Activated naive CD4-positive, alpha-beta T cell treated with Interleukin-2 at 50 U/mL for 16 hours (primary cell): ENCODE measurements at places on chromosomes 3 and 15.

DNA sequence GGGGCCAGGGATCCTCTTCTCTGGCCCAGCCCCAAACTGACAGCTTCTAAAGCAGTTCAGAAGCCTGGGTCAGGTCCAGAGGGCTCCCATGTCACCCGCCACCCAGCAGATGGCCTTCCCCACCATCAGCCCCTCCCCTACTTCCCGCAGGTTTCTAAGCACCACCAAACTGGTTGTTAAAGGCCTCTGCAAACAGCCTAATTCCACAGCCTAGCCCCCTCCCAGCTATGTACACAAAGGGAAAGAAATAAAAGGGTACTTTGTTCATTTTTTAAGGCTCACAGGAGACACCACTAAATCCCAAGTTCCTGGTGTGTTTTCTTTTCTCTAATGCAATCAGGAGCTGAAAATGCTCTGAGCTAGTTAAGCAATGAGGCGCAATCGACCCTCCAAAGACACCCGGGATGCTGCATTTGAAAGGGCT lies 30.6 kb downstream of the PLCH1 start:
- DNase-seq: no peak

GRCh38 chr3:135929670-135930069 lies 35.9 kb upstream of the PPP2R3A start:
- DNase-seq: no peak

DNA sequence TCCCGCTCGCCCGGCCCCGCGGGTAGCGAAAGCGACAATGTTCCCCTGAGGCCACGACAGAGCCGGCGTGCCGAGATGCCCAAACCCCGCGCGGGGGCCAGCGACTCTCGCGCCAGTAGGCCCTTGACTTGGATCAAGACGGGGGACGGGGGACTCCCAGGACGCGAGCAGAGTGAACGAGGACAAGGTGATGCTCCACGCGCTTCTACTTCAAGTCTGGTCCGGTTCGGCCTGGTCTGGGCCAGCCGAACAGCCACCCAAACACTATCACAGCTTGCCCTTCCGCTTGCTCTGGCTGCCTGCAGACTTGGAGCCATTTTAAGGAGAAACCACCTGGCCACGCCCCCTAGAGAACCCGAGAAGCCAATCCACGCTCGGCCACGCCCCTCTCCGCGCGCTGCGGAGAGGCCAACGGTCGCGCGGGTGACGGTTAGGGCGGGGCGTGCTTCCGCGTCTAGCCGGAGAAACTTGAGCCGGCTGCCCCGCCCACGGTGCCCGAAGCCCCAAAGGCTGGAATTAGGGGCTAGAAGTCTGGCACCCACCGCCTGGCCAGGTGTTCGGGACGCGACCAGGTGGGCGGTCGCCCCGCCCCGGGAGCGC lies 608 bp upstream of the NDUFAF3 start:
- peak; percentile 98 for DNase-seq

DNA sequence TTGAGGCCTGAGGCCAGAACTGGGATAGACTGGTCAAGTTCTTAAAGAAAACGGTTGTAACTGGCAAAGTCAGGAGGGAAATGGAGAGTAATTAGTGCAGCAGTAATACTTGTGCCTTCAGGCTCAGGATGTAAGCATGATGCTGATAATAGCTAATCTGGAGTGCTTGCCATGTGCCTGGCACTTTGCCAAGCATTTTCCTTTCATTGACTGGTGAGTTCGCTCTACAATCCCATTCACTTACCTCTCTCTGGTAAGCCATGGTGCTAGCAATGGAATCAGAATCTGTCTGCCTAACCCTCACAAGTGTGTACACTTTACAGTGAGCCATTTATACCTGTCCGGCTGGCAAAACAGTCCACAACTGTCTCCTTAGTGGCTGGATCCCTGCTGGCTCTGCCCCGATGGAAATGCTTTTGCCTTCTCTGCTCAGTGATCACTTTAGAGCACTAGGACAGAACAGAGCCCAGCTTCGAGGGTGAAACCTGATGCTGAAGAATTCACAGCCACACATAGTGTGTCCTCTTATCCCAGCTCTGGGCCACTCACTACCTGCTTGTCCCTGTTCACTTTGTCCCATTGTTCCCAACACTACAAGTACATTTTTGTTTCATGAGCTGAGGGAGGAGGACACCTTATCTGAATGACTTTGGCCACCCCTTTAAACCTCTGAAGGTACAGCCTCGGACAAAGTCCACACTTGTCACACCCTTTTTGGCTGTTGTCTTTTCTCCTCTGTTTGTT lies 10.3 kb downstream of the CHP1 start:
- no peak for DNase-seq

DNA sequence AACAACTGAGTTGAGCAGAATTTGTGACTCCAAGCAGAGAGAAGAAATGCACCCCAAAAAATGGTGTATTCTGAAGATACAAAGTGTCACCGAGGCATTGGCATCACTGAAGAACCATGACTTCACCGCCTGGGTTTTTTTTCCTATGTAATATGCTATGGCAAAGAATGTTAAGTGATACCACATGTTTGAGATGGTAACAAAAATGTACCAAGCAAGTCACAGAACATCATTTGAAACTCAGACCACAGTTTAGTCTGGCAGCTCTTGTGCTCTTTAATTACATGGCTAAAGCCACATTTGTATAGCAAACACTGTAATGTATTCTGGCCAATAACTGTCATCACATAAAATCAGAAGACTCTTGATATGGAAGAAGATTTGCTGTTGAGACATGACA lies 323.5 kb downstream of the ULK4 start:
- no peak for DNase-seq

GRCh38 chr3:133896002-133896761 lies 500 bp upstream of the RAB6B start:
- DNase-seq: no peak

GRCh38 chr3:10550705-10551104 lies 45.3 kb upstream of the ATP2B2 start:
- no peak for DNase-seq

- DNase-seq: no peak
Measured at GRCh38 chr3:30227571-30228301, 378.7 kb upstream of the TGFBR2 start.

DNA sequence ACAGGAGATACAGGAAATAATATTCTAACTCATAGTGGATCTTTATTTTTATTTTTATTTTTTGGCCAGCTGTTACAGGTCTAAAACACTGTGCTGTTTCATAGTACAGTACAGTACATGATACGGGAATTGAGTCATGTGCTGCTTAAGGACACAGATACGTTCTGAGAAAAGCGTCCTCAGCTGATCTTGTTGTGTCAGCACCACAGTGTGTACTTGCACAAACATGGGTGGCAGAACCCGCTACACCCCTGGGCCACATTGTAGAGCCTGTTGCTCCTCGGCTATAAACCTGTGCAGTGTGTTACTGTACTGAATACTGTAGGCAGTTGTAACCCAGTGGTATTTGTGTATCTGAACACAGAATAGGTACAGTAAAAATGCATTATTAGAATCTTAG lies 183.4 kb downstream of the OR4M2 start:
- no peak for DNase-seq

- DNase-seq: no peak
Measured at GRCh38 chr3:102233881-102234280, 200.9 kb upstream of the ZPLD1 start.

- no peak for DNase-seq
Measured at GRCh38 chr3:107372506-107372905, 4.7 kb upstream of the CCDC54 start.

- DNase-seq: no peak
Measured at GRCh38 chr3:126109880-126110235, 25.9 kb upstream of the SLC41A3 start.

GRCh38 chr3:161371441-161372320 lies at the start of gene SPTSSB:
SPTSSB (minus strand) TSS chr3:161371517; CDS start chr3:161346323, 25,194 bp downstream.
- peak; percentile 43 for DNase-seq

GRCh38 chr3:194089357-194090177 lies 46.4 kb upstream of the HES1 start:
- DNase-seq: peak; percentile 50

- no peak for DNase-seq
Measured at GRCh38 chr3:103977417-103977816, 1389.3 kb upstream of the ALCAM start.

DNA sequence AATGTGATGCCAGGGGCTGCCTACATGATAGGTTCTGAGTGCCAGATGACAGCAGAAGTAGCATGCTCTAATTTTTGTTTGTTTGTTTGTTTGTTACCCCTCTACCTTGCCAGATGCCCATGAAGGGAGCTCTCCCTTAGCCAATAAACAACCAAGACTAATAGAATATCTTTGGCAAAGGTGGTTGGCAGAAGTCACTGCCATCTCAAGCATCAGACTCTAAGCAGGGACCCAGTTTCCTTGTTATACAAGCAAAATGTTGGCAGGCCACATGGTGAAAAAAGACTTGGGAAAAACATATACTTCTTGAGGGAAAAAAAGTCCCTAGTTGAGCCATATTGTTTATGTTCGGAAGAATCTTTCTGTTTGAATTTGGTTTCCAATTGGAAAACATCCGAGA lies 609.0 kb upstream of the CFAP20DC start:
- no peak for DNase-seq

GRCh38 chr3:53044711-53045517 lies 959 bp downstream of the SFMBT1 start:
- peak; percentile 62 for DNase-seq

DNA sequence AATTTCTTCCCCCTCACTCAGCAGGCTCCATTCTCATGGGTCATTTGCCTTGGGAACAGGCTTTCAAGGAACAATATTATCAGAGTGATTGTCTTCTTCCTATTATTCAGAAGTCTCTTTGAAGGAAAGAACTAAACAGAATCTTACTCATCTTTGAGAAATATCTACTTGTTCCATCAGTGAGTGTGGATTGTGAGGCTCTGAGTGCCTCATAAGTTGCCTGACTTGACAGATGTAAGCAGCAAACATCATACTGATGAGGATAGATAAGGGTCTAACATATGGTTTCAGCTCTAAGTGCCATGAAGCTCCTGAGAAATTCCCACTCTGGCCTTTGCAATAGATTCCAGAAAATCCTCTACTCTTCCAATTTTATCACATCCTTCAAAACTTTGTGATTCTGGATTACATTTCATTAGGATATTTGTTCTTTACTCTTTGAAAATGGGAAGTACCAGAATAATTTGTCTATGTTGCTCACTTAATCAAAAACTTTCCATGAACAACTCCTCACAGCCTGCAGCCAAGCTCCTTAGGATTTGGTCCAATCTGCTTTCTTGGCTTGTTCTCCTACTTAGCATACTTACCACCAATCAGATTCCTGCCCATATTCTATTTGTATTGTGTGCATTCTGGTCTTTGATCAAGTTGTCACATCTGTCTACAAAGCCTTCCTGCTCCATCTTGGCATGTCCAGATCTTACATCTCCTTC lies 120.1 kb downstream of the RPL22L1 start:
- DNase-seq: no peak

- no peak for DNase-seq
Measured at GRCh38 chr3:124202754-124203153, 210.8 kb upstream of the ROPN1 start.

DNA sequence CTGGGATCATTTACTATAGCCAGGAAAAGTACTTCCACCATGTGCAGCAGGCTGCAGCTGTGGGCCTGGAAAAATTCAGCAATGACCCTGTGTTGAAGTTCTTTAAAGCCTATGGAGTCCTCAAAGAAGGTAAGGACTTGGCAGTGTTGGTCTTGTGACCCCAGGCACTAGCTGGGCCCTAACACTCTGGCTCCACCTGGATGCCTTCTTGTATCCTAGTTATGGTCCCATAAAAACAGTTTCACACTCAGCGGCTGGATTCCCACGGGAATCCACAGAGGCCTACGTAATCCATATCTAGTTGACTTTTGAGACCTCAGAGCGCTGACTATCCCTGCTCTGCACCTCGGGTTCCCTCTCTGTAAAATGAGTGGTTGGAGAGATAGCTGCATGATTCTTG lies 1.6 kb downstream of the TTC21A start:
- no peak for DNase-seq

DNA sequence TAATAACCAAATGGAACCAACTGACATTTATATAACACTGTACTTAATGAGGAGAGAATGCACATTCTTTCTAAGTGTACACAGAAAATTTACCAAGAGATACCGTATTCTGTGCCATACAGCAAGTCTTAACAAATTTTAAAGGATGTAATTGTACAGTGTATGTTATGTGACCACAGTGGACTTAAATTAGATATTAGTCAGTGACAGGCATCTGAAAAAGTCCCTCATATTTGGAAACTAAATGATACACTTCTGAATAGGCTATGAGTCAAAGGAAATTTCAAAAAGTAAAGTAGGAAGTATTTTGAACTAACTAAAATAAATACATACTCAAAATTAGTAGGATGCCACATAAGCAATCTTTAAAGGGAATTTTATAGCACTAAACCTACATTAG lies 59.6 kb upstream of the P3H2 start:
- DNase-seq: no peak

- DNase-seq: no peak
Measured at GRCh38 chr3:196320137-196320536, 2.1 kb upstream of the DYNLT2B start.

GRCh38 chr15:101062063-101062462 lies 142.9 kb downstream of the LRRK1 start:
- DNase-seq: no peak

- no peak for DNase-seq
Measured at GRCh38 chr3:61173676-61174075, 77.6 kb downstream of the FHIT start.

DNA sequence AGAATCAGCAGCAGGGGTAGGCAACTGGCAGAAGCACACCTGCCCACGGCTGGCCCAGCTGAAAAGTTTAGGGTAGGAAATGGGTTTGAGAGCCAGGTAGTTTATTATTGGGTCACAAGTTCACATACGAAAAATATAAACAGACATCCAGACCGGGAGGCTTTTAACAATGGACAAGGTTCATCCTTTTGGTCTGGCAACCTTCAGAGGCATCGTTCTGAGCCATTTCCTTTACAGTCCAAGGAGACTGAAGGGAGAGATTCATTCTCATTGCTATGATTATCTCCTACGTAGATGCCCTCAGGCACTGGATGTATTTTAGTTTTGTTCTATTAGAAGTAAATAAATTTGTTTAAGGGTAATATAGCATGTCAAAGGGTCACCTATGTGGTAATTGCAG lies 248.0 kb upstream of the THBS1 start:
- no peak for DNase-seq

- no peak for DNase-seq
Measured at GRCh38 chr3:23390446-23390845, 187.3 kb downstream of the UBE2E2 start.

DNA sequence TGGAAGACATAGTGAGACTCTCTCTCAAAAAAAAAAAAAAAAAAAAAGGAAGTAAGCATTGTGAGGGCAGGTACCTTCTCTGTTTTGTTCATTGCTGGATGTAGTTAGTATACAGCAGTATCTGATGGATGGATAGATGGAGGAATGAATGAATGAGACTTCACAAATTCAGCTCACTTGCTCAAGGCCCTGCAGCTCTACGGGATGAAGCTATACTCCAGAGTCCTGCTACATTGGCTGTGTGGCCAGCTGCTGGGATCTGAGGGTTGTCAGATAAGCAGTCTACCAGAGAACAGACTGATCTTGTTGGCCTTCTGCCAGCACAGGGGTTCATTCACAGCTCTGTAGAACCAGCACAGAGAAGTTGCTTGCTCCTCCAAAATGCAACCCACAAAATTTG lies 35.0 kb downstream of the MLH1 start:
- DNase-seq: no peak
